ENCODE measurements at places on chromosomes 16 and 17. TPM values are rescaled to one million over a fixed set of nuclear protein-coding genes. Genes with fewer than 3 reads are reported as not detected.

DNA sequence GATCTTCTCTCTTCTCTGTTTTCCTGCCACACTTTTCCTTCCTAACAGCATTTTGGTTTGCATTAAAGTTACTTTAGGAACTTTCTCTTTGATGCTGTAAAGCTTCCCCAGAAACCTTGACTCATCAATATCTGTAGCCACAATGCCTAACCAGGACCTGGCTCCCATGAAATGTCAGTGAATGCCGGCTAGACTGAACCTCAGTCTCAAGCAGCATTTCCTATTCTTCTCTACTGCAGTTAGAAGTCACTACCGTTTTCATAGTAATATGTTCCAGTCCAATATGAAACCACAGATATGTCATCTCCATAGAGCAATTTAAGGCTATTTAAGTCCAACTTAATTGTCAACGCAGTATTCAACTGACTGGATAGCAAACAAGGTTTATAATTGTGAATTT lies 28.9 kb downstream of the ITFG1 start:
- no peak for DNase-seq

DNA sequence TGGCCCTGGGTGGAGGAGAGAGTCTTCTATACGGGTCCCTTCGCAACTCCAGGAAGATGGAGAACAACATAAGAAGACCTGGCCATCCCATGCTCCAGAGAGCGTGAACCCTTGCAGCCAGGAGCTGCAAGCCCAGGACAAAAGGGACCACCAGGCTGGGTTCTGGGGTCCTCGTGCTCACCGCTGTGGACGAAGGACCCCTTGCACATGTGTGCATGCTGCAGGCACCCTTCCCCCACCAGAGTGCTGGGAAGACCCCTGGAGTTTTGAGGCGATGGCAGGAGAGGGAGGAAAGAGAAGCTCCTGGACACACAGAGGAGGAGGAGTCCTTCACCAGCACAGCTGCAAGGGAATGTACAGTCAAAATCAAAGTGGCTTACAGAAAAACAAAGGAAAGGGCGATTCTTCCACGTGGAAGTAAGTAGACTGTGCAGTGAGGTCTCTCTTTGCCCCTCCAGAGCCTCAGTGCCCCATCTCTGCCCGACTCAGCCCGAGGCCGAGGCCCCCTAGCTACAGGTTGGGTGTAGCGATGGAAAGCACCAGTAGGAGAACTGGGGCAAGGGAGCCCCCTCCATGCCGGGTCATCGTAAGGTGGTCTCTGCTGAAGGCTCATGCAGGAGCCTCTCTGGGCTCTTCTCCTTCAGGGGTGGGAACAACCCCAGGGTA lies 51.3 kb downstream of the PIMREG start:
- no peak for DNase-seq

DNA sequence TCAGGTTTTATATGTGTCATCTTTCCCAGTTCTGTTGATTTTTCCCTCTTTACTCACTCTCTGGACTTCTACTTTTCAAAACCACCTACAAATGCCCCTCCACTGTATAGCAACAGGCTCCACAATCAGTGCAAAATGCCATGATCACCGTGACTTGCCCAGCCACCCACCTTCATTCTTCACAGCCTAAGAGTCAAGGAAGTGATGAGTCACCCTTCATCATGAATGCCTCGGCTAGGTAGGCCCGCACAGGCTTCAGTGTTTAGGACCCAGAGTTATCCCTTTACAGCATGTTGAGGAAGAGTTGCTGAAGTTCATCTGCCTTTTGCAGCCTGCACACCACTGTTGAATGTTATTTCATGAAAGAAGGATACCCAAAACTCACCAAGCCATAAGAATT lies 158.6 kb downstream of the PMP22 start:
- DNase-seq = no peak

DNA sequence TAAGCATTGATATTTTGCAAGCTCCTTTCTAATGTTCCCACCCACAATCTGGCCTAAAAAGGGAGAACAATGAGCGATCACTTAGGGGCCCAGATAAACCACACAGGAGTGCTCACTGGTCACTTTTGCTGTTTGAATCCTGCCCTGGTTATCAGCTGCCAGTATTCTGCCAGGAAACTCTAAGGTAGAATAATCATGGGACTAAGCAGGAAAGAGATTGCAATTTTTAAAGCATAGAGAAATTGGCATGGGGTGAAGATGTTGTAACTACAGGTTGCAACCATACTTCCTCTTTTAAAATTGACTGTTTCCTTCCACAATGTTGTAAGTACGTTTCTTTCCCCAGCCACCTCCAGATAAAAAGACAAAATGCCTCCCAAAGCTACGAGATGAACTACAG lies 251.2 kb upstream of the CDH11 start:
- no peak for DNase-seq

Gene STX4
- 48.7 TPM for polyA plus RNA-seq

Gene CCL16
- 0.13 TPM for polyA plus RNA-seq

Gene GRIN2A
- polyA plus RNA-seq = 0.25 TPM

Gene HOXB3
- polyA plus RNA-seq = 9.1 TPM

DNA sequence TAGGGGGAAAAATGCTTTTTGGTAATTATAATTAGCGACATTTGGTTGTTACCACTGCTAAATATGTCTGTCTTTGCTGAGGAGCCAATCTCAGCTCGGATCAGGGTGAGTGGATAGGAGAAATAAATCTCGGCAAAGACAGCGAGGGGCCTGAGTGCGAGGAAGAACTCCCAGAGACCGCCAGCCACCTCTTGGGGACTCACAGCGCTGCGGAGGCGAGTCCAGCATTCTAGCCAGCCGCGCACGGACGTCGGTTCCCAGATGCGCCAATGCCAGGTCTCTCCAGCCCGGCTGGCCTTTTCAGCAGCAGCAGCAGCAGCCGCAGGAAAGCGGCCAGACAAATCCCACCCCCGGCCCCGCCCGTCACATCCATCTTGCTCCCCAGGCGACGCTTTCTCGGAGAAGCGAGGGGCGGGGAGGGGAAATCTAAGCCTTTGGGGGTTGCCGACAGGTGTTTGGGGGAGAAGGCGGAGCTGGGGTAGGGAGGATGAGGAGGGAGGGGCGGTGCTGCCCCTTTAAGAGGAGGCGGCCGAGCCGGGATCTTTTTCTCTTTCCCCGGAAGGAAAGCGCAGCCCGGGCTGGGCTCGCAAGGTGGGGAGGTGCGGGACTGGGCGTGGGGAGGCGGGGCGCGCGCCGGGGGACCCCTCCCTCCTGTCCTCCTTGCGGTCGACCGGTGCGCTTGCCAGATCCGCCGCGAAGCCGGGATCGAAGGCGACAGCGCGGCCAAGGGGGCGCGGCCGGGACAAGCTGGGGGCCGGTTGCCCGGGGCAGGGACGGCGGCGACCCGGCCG lies at the start of gene ITGA3:
ITGA3 (plus strand) TSS at position 685 of the 791 bp plus-strand sequence. CDS start 330 bp downstream, outside the sequence.
- peak; percentile 60 for DNase-seq

DNA sequence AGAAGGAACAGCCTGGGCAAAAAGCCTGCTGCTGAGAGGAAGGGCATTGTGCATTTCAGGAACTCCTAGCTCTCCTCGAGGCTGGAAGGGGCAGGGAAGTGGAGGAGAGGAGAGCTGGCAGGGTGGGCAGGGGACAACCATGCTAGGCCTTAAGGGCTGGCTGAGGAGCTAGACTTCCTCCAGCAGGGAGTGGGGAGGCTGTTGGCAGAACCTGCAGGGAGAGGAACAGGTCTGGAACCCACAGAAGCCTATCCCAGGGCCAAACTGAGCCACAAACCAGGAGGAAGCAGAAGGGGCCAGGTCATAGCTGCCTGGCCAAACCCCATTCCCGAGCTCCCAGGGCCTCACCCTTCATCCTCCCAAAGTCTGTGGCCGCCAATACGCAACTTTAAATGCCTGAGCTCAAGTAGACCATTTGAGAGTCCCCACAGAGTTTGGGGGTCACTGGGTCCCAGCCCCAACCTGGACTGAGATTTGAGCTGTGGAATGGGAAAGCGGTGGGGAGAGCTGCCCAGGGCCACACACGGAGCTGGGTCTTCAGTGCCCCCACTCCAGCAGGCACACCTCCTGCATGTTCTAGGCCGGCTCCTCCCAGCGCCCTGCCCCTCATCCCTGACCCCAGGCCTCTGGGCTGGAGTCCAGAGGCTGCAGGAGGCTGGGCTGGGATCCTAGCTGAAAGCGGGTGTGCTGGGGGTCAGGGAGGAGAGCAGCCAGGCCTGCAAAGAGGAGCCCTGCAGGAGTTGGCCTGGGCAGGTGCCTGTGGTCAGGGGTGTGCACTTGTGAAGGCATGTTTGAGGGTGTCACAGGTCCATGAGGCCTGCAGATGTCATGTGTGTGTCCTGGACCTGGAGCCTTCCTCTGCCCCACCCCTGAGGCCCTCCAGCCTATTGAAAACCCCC lies 4.5 kb downstream of the CDH5 start:
- DNase-seq = no peak

- DNase-seq = no peak
Measured at GRCh38 chr16:56576585-56577299, 11.9 kb downstream of the MT4 start.

- no peak for DNase-seq
Measured at GRCh38 chr16:89739383-89739782, 18.0 kb downstream of the ZNF276 start.

Gene SLC4A1
- polyA plus RNA-seq = 9.0 TPM

Gene ANTKMT
- polyA plus RNA-seq = 15.2 TPM

Gene SLC16A5
- 11.2 TPM for polyA plus RNA-seq

DNA sequence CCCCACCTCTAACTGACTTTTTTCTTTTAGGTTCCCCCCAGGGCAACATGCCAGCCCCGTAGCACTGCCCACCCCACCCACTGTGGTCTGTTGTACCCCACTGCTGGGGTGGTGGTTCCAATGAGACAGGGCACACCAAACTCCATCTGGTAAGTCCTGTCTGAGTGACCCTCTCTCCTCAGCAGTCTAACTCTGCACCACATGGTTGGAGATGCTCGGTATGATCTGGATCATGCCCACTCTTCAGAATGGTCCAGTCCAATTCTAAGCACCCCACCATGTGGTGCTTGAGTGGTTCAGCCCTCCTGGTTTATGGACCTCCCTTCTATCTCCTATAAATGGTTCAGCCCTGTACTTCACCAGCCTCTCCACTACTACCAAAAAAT lies 5.9 kb downstream of the KDM6B start:
- no peak for DNase-seq

DNA sequence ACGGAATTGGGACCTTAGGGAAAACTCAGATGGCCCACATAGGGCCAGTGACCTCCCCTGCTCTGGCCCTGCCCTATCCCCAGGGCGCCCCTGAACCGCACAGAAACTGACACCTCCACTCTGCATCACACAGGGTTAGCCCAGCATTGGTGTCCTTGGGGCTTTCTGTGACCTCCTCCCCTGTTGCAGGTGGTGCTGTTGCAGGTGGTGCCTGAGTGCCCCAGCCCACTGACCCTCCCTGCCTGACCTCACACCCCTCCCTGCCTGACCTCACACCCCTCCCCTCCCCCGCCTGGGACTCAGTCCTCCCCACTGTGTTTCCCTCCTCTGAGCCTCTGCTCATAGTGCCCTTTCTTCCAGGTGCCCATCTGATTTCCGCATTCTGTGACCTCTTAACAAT lies 21.4 kb downstream of the TNFRSF13B start:
- no peak for DNase-seq

DNA sequence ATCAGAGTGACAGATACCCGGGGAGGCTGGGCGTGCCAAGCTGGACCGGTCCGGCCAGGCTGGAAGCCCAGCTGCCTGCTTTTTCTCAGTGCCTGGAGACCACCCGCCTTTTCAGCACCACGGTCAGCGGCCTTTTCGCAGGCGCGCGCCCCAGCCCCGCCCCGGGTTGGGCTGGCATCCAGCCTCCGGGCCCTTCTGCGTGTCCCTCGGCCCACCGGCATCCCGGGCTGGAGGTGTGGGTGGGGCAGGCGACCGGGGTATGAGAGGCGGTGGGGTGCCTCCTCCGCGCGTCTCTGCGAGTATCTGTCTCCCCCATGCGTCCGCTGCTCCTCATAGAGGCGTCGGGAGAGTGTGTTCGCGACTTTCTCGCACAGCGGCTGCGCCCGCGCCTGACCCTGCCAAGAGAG lies 102.5 kb downstream of the MRM1 start:
- peak; percentile 54 for DNase-seq

GRCh38 chr17:63841350-63842172 lies 924 bp downstream of the SMARCD2 start:
- no peak for DNase-seq

GRCh38 chr17:12391468-12391867 lies 274.2 kb upstream of the MYOCD start:
- DNase-seq = no peak

Gene SPAG9
- 62.5 TPM for polyA plus RNA-seq

- DNase-seq = no peak
Measured at GRCh38 chr17:5846001-5846400, 224.2 kb upstream of the WSCD1 start.

- no peak for DNase-seq
Measured at GRCh38 chr17:4249452-4250029, 14.2 kb downstream of the ANKFY1 start.

Gene LRRC46
- polyA plus RNA-seq = 1.5 TPM

GRCh38 chr16:64919929-64920607 lies 201.8 kb downstream of the CDH11 start:
- no peak for DNase-seq

DNA sequence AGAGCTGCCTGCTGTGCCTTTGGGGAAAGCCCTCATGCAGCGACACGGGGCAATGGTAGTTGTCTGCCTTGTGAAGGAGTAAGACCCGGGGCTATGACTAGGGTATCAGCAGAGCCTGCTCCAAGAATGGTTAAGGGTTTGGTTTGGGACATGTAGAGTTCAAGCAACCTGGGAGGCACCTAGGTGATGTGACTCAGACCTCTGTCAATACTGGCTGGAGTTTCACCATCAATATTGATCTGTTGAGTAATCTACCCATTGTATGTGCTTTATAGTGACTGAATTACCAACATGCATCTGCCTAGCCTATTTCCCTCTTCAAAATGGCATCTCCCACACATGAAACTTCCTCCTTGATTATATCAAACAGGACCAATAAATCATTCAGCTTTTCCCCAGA lies 398.4 kb upstream of the HSBP1 start:
- DNase-seq = no peak

GRCh38 chr16:1526608-1527555 lies 6.6 kb upstream of the TMEM204 start:
- no peak for DNase-seq

- DNase-seq = peak; percentile 4
Measured at GRCh38 chr16:17773698-17774101, 302.9 kb upstream of the XYLT1 start.

Gene SLC13A2
- polyA plus RNA-seq = not detected

GRCh38 chr17:16215002-16215272 lies 397 bp downstream of the NCOR1 start:
- no peak for DNase-seq

- DNase-seq = no peak
Measured at GRCh38 chr17:21240369-21241055, 12.7 kb downstream of the NATD1 start.
